ENCODE measurements at places on chromosomes 3 and 15. TPM values are rescaled to one million over a fixed set of nuclear protein-coding genes. Genes with fewer than 3 reads are reported as not detected.

DNA sequence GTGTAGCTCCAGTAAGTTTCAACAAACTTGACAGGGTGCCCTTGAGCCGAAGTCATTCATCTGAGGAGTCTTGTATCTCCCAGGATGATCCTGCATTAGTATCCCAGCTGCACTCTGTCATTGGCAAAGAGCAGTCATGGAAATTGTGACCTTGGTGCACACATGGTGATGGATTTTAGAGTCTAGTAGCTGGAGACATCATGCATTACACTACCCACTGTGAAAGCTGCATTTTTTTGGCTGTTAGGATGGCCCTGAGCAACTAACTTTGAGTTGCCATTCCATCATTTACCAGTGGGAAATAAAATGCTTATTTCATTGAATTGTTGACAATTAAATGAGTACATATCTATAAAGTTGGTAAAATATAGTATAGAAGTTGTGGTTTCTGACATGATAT is 552.6 kb upstream of the CBLB start:
- DNase-seq: no peak

- DNase-seq: no peak
Measured at GRCh38 chr15:79311901-79312553, 1.1 kb downstream of the TMED3 start.

- DNase-seq: no peak
Measured at GRCh38 chr3:114711321-114711886, 417.6 kb downstream of the TIGIT start.

DNA sequence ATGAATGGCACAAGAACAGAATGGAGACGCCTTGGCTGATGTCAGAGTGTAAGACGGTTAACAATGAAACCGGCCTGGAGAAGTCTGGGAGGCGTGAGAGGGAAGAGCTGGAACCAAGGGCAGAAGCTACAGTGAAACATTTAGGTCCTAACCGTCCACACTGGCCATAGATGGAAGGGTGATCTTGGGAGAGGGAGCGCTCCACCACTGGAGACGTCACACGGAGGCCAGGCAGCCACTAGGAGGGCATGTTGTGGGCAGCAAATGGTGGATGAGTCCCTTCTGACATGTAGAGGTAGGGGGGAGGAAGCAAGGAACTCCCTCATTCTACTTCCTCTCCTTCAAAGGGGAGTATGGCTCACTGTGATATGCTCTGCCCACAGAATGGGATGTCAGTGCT is 23.8 kb downstream of the FEM1B start:
- DNase-seq: no peak

DNA sequence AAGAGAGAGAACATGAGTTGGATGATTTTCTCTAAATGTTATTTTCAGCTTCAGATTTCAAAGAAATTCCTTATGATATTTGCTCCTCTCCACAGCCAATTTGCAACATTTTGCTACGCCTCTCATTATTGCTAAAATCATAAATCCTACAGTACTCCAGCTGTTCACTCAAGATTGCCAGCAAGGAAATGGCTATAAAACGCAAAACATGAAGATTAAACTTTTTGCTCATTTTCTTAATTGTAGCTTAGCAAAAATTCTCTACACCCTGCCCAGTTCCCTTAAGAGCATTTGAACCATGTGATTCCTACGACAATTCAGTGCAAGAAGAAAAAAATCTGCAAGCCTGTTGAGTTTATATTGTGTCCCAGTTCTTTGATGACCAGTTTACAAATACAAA is 6.8 kb downstream of the CHRNA3 start:
- DNase-seq: no peak

DNA sequence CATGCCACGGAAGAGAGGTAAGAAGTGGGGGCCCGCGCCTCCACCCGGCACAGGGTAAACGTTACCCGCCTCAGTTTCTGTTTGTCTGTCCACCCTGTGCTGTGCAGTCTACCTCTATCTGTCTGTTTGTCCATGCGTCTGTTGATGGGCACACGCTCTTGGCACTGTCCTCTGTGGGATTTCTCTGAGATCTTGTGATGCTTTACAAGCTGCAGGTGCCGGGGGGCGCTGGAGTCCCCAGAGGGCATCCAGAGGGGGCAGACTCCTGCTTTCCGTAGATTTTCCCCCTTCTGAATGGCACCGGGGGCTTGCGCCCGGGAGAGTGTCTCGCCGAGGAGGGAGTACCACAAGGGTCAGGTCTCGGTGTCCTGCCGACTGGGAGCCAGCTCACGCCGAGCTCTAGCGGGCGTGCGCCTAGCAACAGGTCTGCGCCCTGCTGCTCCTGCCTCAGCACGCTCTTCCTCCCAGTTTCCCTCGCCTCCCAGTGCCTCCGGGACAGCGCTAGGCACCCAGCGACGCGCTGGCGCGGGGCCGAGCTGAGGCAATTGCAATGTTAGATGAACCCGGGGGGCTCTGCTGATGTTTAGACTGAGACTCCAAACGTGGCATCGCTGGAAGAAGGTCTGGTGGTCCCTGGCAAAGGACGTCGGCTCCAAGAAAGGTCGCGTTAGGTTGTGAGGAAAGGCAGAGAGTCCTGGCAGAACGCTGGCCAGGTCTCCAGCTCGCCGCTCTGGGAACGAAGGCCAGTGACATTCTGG is 667 bp downstream of the CEMIP start:
- no peak for DNase-seq

GRCh38 chr3:53675942-53676341 is 170.3 kb downstream of the CHDH start:
- no peak for DNase-seq

DNA sequence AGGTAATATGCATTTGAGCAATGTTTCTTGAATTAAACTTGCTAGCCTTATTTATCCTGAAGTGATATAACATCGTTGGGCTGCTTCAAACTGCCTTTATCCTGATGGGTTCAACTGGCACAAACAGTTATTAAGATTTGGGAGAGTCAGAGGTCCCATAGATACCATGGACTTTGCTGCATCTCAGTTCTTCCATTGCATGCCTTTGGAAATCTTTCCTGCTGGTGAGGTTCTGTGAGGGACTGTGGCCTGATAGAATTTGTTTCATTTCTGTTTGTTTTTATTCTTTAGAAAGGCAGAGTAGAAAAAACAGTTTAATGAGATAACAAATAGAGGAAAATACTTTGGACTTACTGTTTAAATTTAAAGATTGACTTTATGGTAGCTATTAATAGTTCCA is 508.3 kb downstream of the LPP start:
- no peak for DNase-seq

Gene LZTFL1
- total RNA-seq: 22.7 TPM

Gene IGDCC3
- not detected for total RNA-seq

Measured in thoracic aorta (tissue), 2 donors.